ENCODE measurements at places on chromosomes 16 and 17. TPM values are rescaled to one million over a fixed set of nuclear protein-coding genes. Genes with fewer than 3 reads are reported as not detected.

Gene KRTAP16-1
- total RNA-seq, result not detected

Gene TP53TG3F
- total RNA-seq, result not detected

Gene RNF157
- 3.9 TPM for total RNA-seq

Gene KCNJ2
- 0.18 TPM for total RNA-seq

Gene CD300H
- not detected for total RNA-seq

Gene JUP
- 498 TPM for total RNA-seq

- no peak for DNase-seq
These were observed 123.9 kb upstream of the GNAO1 start for GRCh38 chr16:56067406-56067805.

- no peak for DNase-seq
These were observed 40.9 kb upstream of the NAT9 start for GRCh38 chr17:74816905-74817620.

DNA sequence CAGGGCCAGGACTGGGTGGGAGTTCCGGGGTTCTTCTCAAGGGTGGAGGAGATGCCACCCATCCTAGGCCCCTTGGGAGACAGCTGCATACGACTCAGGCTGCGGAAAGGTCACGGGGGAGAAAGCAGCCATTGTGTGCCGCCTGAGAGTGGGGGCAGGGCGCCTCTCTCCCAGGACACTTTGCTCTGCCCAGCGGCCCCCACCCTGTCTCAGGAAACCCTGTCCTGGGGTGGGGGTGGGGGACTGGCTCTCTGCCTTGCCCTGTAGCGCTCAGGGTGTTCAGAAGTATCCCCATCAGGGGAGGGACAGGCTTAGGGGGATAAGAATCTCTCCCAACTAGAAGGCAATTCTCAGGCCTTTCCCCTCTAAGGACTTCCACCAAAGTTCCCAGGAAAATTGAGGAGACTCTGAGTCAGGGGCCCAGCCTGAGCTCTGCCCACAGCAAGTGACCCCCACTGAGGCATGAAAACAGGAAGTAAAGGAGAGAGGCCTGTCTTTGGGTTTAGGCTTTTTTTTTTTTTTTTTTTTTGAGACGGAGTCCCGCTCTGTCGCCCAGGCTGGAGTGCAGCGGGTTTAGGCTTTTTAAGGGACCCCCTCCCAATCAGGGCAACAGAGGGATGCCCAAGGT, 4.9 kb downstream of the GIT1 start:
- no peak for DNase-seq

DNA sequence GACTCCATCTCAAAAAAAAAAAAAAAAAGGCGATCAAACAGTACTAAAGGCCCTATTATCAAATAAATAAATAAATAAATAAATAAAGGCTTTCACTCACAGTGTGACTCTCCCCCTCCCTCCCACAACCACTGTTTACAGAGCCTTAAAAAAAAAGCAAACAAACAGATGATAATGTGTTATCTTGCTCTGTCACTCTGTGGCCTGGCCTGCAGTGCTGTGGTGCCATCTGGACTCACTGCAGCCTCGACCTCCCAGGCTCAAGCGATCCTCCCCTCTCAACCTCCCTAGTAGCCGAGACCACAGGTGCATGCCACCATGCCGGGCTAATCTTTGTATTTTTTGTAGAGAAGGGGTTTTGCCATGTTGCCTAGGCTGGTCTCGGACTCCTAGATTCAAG, 8.1 kb upstream of the NAGLU start:
- no peak for DNase-seq

DNA sequence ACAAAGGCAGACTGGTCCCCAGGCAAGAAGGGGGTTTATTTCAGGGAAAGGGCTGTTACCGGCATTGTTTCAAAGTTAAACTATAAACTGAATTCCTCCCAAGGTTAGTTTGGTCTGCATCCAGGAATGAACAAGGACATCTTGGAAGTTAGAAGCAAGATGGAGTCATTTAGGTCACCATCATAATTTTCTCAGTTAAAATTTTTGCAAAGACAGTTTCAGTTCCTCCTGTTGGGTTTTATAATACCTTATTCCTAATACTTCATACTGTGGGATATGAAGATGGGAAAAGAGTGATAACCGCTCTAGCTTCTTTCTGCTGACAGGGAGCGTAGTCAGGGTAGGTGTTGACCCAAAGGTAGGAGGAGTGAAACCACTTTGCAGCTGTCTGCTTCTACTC, 24.8 kb downstream of the PMM2 start:
- no peak for DNase-seq

GRCh38 chr16:29124828-29125227, 140.0 kb downstream of the LAT start:
- no peak for DNase-seq

GRCh38 chr17:20073055-20073979, 64.2 kb downstream of the SPECC1 start:
- DNase-seq, result no peak

DNA sequence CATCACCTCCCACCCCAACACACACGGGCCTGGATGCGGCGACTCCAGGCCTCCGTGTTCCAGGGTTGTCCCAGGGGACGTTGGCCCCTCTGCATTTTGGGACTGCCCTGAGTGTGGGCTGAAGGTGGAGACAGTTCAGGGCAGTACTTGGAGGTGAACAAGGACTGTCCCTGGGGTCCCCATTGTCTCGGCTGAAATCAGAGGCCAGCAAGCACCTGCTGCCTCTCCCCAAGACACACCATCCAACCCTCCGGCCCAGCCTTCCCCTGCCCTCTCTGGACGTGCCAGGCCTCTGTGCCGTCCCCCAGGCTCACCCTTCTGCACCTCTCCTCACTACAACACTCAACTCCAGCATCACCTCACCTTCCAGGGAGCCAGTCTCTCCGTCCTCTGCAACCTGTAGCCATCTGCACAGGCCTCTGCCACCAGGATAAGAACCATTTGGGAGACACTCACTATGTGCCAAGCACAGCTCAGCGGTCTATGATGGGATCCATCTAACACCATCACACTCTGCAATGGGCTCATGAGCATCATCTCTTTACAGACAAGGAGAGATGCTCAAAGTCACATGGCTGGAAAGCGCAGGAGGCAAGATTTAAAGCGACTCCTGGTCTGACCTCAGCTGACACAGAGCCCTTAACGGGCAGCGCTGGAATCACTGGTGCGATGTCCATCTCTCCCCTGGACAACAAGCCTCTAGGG, 104.5 kb upstream of the SEC14L1 start:
- no peak for DNase-seq

- DNase-seq, result no peak
These were observed 4.1 kb downstream of the INPP5K start for GRCh38 chr17:1512351-1512750.

DNA sequence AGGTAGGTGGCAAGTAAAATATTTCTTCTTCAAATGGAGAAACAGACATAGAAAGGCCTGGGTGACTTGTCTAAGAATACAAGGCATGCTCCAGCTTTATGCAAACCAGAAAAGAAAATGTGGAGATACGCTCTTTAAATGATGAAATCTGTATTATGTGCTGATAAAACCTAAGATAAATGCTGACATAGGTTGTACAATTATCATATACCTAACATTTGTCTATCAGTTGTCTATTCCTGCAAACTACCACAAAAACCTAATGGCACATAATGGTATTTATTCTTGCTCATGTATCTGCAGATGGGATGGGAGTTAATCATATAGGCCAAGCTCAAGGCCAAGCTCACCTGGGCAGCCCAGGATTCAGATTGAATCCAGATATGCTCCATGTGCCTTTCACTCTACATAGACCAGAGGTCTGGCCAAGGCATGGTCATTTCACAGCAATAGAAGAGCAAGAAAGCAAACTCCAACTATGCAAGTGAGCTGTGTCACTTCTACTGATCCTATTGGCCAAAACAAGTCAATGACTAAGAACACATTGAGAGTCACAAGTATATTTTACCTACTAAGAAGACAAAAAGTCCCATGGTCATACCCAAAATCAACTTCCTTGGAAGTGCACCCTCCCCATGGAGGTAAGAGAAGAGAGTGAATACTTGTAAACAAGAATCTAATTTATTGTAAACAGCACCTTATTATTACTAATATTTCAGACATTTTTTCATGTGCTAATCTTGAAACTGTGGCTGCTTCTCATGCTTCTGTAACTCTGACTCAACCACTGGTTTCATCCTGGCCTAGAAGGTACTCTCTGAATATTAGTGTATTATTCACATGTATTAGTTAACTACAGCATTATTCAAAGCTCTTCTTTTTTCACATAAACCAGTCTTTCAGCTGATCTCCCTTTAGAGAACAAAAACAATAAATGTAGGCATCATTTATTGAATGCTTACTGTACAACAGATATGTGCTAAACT, 270.7 kb upstream of the SOX9 start:
- no peak for DNase-seq

DNA sequence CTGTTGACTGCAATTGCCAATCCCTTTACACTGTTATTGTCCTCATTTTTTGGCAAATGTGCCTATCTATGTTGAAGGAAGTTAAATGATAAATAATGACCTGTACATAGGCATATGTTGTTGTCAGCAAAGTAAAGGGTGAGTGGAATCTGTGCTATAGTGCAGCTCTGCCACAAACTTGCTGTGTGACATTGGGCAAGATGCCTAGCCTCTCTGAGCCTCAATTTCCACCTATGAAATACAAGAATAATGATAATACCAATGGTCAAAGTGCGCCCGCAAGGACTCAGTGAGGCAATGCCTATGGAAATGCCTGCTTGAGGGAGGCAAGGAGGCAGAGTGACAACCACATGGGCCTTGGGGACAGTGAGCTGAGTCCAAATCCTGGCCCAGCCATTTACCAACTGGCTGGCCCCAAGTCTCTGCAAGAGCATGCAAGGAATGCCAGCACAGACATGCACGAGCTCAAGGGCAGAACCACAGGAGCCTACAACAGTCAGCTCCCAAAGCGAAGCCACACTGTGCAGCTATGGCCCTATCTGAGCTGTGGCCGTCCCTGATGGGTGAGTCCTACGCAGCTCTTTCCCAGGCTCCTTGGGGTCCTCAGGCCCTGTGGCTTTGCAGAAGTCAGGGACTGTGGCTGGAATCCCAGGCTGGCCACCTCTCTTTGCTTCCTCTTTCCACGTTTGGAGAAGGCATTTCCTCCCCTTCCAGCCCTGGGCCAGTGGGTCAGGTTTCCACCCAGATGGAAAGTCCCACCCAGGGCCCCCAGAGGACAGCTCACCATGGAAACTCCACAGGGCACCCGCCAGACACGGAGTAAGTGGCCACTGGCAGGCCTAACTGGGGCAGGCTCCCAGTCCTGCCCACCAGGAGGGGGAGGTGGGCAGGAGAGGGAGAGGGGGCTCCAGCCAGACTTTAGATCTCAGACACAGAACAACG, 82.1 kb downstream of the ZNF423 start:
- no peak for DNase-seq

DNA sequence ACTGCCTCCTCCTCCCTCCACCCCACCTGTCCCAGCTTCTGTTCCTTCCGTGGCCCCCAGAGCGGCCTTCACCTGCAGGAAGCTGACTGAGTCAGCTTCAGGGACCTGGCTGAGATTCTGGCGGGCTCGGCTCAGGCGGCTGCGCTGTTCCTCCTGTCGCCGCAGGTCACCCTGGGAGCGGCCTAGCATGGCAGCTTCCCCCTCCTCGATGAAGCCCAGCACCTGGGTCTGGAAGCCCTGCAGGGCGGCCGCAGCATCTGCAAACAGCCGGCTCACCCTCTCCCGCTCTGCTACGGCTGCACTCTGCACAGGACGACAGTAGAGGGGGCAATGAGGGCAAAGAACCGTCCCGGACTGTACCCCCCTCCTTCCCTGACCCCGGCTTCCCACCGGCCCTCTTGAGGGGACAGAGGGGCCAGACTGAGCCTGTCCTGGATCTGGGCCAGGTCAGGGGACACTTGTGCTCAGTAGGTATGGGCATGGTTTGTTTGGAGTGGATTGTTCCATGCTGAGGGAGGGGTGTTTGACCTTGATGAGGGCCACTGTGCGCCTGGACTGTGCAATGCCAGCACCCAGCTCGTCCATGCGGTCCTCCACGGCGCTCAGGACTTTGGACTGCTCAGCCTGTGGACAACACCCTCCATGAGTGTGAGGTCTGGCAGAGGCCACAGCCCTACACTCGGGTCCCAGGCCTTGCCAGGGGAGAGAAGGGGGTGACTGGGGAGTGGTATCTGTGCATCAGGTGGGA, 2.0 kb downstream of the TRIM47 start:
- DNase-seq, result peak; percentile 88

GRCh38 chr17:63071797-63072196, 105.8 kb downstream of the TANC2 start:
- DNase-seq, result no peak

DNA sequence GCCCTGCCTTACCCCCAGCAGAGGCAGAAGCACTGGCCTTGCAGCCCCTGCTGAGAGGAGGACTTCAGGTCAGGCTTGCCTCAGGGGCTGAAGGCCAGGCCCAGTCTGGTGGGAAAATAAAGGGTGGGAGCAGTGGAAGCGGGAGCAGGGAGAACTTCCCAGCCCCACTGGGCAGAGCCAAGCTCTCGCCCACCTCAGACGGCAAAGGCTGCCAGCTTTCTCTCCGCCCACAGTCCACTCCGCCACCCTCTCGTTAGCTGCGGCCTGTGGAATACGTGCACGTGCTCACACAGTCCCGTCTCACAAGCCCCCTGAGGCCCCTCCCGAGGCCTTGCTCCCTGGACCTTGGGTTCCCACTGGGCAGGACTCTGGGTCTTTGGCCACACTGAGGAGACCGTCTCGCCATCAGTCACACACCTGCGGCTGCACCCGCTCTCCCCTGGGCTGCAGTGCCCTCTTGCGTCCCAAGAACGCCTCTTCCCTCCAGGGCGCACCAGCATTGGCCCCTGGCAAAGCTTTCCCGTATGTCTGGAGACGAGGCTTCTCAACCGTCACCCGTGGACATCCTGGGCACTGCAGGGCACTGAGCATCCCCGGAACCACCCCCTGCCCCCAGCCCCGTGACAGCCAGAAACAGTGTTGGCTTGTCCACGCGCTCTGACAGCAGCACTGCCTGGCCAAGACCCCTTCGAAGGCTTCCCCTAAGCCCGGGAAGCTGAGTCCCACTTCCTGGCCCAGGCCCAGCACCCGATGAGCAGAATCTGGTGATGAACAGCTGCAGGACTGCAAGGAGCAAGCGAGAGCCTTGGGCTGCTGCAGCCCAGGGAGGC, 8.3 kb downstream of the MRPL28 start:
- DNase-seq, result peak; percentile 93

- no peak for DNase-seq
These were observed 1.4 kb upstream of the PITPNA start for GRCh38 chr17:1563786-1564613.

GRCh38 chr17:43898446-43898845, 8.9 kb downstream of the MPP2 start:
- no peak for DNase-seq

GRCh38 chr16:7688811-7689210, 356.2 kb downstream of the RBFOX1 start:
- DNase-seq, result no peak
